Activated naive CD4-positive, alpha-beta T cell treated with Interleukin-2 at 50 U/mL for 16 hours (primary cell): ENCODE measurements at places on chromosomes 5 and 9.

GRCh38 chr9:20662156-20662555, 21.9 kb upstream of the FOCAD start:
- DNase-seq: no peak

GRCh38 chr9:94984891-94985476, 258.5 kb downstream of the AOPEP start:
- DNase-seq: no peak

DNA sequence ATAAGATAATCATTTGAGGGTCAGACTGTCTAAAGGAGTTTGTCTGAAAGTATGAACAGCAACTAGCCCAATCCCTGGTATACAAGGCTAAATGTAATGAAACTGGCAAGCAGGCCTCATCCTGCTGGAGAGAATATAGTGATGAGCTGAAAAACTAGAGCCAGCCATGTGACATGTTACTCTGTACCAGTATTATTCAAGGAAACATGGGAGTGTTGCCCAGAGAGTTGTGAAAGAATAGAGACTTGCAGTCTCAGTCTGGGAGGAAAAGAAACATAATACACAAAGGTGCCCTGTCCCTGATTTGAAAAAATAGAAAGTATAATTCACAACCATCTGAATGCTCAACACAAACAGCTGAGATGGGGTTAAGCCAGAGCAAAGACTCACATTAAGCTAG, 37.9 kb upstream of the HTR1A start:
- no peak for DNase-seq

- no peak for DNase-seq
These were observed 161.5 kb downstream of the HSD17B3 start for GRCh38 chr9:96140296-96141127.

- DNase-seq: no peak
These were observed 393.1 kb downstream of the MAN2A1 start for GRCh38 chr5:110082863-110083262.

- DNase-seq: no peak
These were observed 180.9 kb downstream of the TLE1 start for GRCh38 chr9:81508476-81508875.

DNA sequence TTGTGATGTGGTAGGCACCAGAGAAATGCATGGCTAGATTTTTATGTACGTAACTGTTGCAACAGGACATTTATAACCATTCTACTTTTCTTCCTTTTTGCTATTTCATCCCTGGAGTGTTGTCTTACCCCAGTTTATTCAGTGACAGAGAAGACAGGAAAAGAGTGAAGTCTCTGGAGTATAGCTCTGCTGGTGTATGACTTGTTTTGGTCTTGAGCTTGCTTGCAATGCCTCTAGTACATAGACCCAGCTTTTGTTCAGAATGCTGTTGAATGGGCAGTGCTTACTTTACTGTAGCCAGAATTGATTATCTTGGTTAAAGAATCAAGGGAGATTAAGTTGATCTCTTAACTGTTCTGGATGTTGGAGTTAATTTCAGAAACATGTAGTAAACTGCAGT, 94.3 kb downstream of the PBX3 start:
- no peak for DNase-seq

DNA sequence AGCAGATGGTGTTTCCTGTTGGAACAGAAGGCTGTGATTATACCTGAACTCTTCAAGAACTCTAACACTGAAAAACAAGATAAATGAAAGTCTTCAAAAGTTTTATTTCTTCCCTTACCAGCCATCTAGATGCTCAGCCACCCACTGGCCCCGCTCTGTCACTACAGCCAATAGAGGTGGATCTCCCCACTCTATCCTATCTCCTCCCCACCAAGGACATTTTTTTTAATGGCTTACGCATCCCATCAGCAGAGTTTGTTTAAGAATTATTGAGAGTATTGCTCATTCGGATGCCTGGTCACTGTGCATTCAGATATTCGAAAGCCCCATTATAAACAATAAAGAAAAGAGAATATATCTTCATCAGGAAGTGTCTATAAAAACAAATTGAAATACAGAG, 159.4 kb downstream of the RASEF start:
- DNase-seq: no peak

DNA sequence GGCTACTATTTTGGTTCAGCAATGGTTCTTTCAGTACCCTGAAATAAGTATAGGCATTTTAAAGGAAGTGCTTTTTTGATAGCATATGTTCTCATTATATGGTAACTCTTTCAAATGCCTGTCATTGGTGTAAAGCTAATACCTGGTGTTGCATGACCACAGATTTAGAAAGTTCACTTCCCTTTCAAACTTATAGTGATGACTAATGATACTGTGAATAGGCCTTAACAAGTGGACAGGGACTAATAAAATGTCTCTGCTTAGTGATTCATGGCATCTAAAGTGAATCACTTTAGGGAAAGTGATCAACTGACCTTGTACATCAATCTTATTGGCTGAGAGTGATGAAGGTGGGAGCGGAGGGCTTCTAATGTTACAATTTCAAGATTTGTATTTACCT, 21.6 kb downstream of the MRPL22 start:
- no peak for DNase-seq

DNA sequence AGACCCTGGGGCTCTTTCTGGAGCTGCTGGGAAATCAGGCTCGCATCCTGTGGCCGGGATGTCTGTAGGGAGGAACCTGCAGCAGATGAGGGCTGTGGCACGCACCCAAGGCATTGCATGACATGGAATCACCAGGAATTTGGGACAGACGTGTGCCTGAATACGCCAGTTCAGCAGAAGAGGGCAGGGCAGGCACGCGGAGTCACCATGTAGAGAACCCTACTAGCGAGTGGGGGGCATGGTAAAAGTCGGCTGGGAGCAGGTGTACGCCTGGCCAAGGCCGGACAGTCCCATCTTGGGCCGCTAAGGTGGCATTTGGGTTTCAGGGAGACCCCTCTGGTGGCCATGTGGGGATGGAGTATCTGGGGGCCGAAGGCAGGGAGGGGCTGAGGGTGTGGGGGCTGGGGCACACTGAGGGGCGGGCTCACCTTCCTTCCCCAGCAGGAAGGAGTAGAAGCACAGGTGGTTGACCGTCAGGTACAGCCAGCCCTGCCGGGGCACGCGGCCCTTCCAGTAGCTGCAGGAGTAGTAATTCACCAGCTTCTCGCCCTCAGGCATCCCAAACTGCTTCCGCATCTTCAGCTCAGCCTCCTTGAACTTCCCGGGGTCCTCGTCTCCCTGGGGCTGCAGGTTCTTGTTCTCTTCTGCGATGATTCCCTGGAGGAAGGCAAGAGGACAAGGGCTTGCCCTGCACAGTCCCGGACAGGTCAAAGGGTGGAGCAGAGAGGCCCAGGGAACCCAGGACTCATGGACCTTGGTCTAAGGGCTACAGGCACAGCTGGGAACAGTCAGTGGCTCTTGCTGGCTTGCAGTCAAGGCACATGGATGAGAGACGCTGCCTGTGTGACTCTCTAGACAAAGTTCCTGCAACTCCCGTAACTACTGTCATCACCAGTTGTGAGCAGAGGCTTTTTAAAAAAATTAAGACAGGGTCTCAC, 13.5 kb downstream of the TBC1D9B start:
- no peak for DNase-seq

- no peak for DNase-seq
These were observed 162.2 kb downstream of the TTLL11 start for GRCh38 chr9:121930956-121931355.

DNA sequence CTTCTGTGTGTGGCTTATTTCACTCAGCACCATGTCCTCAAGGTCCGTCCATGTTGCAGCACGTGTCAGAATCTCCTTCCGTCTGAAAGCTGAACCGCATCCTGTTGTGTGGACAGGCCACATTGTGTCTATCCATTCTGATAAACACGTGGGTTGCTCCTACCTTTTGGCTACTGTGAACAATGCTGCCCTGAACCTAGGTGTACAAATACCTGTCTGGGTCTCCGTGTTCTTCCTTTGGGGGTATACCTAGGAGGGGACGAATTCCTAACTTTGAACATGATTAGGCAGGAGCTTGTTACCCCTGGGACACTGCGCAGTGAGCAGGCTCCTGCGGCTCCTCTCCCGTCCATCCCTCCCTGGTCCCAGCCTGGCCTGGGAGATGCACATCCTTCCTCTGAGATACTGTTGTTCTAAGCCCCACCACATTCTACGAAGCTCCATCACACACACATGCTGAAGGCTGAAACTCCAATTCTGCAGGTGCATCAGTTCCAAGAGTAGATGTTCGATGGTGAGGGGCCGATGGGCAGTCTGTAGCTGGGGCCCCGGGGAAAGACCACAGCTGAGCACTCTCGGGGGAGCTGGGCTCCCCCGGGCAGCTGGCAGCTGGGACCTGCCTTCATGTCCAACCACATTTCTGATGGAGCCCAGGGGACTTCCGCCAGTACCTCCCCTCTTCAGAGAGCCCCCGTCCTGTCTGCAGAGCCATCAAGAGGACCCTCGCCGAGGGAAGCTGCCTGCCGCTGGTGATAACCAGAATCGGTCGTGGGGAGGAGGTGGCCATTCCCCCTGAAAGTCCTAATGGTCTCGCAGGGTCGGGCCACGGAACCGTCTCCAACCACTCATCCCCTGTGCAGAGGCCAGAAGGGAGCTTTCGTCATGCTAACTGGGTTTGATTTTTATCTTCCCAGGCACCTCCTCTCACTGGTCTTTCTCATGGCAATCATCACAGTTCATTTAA, 120.9 kb downstream of the COL23A1 start:
- DNase-seq: no peak

GRCh38 chr5:2740051-2740875, 11.2 kb downstream of the IRX2 start:
- DNase-seq: no peak

DNA sequence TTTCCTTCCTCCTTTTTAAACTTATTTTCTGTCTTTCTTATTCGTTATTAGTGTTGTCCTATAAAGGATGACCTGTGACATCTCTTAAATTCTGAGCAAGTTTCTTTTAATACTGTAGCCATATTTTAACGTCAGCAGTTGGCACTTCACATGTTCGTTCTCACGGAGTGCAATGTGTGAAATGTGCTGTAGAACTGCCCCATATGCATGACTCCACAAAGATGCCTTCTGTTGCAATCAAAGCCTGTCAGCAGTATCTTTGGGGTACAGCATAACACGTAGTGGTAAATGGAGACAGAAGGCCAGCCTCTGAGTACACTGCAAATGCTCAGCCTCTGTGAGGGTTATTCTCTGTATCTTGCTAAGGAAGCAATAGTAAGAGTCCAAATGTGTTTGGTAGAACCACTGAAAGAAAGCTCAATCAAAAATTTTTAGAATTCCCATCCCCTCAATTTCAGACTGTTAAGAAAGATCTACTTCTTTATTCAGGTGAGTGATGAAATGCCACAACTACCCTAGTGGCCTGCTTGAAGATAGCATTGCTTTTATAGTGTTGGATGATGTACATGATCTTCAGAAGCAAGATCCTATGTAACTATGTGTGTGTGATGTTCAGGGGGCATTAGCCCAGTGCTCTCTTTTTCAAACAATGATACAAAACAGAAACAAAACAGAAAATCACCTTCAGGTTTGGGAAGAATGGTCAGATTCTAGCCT, 277.7 kb downstream of the TMEM167A start:
- DNase-seq: no peak

- DNase-seq: no peak
These were observed 113.2 kb upstream of the SNX2 start for GRCh38 chr5:122661496-122662180.

DNA sequence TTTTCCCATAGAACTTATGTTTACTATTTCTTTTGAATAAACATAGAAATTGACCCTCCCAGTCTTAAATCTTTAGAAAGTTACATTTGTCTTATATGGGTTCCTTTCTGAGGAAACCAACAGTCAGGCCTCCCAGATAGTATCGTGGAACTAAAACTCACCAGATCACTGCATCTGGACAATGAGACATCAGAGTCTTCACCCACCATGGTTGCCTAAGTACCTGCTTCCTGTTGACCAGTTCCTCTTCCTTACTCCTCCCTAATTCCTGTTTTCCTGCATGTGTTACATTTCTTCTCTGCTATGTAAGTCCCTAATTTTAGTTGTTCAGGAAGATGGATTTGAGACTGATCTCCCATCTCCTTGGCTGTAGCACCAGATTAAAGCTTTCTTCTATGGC, 462.2 kb downstream of the DIRAS2 start:
- DNase-seq: no peak

DNA sequence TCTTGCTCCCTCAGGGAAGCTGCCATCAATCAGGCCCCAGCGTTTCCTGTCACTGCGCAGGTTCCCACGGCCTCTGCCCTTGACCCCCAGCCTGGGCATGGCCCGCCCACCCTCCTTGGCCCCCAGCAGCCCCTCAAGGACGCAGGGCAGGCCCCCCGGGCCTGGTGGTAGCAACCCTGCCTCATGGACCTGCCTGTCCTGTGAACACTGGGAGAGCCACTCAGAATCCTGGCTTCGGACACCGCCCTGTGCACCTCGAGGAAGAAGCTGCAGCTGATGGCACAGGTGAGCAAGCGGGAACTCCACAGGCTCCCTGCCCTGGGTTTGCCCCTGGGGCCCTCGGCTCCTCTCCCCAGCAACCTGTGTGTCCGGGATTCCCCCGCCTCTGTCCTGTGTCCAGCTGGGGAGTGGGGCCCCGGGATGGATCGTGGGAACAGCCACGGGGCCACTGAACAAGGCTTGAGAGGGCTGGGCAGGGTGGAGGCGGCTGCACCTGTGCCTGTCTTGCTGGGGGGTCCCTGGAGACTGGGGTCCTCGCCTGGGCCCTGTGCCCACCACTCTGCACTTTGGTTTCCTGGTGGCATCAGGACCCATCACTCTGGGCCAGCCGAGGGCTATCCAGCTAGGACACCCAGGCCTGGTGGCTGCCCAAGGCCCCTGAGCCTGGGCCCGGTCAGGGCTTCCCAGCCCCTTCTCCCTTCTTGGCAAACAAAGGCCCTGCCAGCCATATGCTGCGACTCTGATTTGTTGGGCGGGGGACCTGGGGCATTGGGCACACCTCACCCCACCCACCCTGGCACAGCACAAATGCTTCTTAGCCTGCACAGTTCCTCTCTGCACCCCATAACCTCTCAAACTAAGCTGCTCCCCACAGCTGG, 33.5 kb upstream of the EGFL7 start:
- DNase-seq: no peak

- DNase-seq: no peak
These were observed 927.9 kb downstream of the MAT2B start for GRCh38 chr5:164433106-164433870.

- no peak for DNase-seq
These were observed 4.3 kb upstream of the ARID3C start for GRCh38 chr9:34633166-34633565.

- DNase-seq: no peak
These were observed 98.2 kb downstream of the CSNK1G3 start for GRCh38 chr5:123610209-123610608.

DNA sequence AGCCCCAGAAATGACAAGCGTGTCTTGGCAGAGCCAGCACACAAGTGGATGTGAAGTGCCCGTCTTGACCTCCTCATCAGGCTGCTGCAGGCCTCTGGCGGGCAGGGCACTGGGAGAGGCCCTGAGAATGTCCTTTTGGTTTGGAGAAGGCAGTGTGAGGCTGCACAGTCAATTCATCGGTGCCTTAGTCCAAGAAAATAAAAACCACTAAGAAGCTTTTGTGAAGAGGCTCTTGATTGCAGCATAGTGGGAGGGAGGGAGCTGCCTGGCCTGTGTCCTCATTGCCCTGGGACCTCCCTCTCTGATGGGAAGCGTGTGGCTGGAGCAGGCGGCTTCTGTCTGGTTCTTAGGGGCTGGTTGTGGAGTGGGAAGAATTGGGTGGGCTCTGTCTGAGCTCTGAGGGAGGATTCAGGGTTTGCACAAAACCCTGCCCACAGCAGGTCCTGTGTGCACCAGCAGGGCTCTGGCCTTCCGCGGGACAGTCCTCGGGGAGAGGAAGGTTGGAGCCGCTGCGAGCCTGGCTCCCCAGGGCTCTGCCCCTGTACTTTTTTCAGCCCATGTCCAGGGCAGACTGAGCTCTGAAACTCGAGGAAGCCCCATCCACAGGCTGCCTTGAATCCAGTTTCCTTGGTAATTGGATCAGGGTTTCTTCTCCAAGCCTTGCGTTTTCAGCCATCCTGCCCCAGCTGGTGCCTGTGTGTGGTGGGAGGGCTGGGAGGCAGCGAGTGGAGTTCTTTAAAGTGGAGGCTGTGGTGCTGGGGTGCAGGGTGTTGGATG, 1.1 kb downstream of the HRCT1 start:
- no peak for DNase-seq
